ENCODE measurements at places on chromosomes 1 and 21.

DNA sequence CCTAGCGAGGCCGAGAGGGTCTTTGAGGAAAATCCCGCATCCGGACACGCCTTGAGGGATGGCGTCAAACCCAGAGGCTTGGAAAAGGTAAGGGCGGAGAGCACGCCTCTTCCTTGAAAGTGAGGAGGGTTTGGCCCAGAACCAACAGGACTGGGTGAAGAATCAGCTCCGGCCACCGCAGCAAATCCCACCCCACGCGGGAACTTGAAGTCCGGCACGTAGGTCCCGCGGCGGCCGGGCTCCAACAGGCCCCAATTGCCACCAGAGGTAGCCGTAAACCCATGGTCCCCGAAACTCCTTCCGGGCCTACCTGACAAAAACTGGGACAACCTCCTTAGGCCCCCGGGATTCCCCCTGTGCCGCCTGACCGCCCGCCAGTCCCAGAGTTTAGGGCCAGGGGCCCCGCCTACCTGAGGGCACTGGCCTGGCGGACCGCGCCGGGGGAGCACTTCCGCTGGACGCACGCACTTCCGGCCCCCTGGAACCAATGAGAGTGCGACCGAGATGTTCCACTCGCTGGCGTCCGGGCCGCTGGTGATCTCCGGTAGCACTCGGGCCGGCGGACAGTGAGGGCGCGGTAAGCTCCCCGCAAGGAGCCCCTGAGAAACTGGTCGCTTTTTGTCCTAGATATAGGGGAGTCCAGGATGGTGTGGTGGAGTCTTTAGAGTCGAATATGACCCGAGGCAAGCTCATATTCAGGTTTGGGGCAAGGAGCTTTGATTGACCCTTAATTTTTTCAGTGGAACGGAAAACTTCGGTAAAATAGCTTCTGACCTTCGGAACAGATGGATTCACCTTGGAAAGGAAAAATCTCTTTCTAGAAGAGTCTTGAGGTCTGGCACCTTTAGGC lies at the start of the genes LZIC and NMNAT1:
LZIC (minus strand) TSS at position 453 of the 850 bp plus-strand sequence. CDS start 6,772 bp downstream, outside the sequence.
NMNAT1 (plus strand) TSS at position 537 of the 850 bp plus-strand sequence. CDS start 28,599 bp downstream, outside the sequence.
- DNase-seq: peak; percentile 97

- DNase-seq: no peak
Measured at GRCh38 chr1:11204396-11205190, 15.4 kb downstream of the ANGPTL7 start.

- DNase-seq: no peak
Measured at GRCh38 chr21:32088471-32088870, 190.4 kb downstream of the MIS18A start.

DNA sequence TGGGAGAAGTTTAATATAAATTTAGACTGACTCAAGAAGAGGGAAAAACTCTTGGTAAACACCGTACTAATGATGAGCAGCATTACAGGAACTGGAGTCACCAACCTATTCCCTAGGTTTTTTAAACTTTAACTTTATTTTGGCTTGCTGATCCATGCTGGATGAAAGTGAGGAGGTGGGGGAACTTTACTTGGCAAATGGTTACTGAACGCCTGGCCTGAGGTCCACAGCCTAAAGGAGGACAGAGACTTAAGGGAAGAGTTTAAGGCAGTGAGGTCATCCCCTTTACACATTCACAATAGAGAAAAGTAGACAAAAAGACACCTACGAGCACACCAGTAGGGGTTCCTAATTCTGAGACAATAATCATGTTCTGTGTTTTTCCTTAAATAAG lies 25.6 kb upstream of the A3GALT2 start:
- DNase-seq: peak; percentile 44

DNA sequence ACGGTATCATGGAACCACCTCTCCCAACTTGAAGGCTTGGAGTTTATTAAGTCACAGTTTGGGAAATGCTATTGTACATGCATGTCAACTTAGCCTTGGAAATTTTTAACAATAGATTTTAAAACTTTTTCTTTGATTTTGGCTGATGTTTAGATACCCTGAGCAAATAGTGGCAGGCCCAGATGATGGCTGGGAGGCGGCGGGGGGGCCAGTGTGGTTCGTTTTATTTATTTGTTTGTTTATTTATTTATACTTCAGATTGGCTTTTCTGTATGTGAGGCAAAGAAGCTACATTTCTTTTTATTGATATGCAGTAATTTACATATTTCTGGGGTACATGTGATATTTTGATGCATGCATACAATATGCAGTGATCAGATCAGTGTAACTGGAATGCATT lies 82.0 kb downstream of the VWA5B1 start:
- no peak for DNase-seq

DNA sequence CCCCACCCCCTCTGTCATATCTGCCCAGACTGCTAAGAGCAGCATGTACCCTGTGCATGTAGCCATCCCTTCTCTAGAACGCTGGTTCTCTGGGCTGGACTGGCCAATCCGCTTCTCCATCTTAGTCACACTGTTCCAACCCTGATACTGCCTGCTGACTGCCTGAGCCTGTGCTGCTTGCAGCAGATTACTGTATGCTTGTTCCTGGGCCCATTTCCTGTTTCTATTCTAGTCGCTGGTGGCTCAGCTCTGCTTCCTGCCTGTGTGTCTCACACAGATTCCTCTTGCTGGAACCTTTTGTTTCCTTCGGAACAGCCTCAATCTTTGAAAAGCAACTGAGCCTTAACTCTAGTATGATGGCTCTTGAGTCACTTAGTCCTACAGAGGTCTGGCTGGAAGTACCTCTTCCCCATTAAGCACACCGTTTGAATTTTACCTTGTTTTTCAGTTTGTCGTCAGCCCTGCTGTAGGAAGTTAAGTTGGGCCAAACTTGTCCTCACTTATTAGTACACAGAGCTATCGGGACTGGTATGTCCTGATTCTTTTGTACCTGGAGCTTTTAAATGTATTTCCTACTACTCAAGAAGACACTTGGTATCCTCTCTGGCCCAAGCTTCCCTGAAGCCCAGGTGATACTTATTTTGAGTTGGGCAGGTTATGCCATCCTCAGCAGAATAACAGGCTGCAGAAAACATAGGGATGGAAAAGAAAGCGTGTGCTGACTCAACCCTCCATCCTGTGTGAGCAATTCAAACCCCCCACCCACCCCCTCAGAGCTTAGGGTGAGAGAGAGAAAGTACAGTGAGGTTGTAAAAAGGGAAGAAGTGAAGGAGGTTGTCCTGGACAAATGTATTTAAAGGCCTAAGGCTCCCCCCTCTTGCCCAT lies 43.4 kb upstream of the PIGV start:
- peak; percentile 95 for DNase-seq

DNA sequence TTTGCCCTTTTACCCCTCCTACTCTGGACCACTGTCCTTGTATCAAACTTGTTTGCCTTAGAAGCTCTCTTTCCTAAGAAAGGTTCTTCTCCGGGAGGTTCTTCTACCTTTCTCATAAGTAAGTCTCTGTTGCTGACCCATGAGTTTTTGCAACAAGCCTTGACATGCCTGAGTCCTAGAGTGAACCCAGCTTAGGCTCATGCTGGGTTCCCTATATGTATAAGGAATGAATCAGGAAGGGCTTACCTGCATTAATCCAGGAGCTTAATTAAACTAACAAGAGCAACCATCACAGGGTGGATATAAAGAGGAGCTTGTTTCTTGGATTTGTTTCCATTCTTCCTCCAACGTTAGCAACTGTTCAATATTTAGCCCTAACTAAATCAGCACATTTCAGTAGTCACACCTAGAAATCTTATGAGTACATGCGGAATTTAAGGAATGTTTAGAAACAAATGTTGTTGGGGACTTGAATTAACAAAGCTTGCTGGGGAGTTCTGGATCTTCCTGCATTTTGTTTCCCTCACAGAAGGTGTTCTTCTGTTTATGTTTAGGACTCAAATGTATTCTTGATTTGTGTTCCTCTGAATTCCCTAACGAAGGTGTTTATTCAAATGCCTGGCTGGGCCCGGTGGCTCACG lies 64.3 kb upstream of the RAB3GAP2 start:
- DNase-seq: no peak

DNA sequence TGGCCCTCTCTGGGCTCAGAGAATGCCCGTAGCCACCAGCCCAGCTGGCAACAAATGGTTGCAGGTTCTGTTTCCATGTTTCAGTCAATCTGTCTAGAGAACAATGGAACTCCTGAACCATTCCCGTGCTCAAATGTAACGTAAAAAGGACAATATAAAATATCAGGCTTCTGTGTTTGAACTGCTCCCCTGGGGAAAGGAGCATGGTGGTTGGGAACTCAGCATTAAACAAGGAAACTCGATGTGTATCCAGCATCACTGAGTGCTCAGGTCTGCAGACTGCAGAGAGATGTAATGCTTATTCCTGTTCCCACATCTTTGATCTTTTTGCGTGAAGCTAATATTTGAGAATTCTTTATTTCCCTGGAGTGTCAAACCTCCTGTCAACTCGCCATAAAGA lies 326.5 kb downstream of the KIF26B start:
- no peak for DNase-seq

DNA sequence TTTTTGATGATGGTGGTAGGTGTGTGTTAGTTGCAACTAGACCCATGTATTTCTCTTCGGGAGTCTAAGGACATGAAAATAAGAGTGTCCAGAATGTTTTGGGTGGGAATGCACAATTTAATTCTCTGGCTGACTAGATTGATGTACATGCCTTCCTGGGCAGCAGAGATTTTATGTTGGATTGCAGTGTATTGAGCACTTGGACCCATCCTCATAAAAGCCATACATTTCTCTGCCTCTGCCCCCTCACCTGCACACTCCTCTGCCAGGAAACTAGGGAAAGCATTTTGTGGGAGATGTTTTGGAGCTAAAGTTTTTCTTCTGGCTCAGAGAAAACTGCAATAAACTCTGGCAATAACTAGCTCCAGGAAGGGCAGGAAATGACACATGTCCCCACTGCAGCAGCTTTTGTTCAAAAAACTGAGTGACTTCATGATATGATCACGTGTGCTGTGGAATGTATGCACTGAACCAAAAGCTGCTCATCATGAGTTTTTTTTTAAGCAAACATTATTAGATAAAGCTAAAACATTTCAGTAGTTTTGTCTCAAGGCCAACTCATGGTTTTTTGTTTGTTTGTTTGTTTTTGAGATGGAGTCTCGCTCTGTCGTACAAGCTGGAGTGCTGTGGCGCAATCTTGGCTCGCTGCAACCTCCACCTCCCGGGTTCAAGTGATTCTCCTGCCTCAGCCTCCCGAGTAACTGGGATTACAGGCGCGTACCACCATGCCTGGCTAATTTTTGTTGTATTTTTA lies 17.6 kb downstream of the RIT1 start:
- peak; percentile 73 for DNase-seq

DNA sequence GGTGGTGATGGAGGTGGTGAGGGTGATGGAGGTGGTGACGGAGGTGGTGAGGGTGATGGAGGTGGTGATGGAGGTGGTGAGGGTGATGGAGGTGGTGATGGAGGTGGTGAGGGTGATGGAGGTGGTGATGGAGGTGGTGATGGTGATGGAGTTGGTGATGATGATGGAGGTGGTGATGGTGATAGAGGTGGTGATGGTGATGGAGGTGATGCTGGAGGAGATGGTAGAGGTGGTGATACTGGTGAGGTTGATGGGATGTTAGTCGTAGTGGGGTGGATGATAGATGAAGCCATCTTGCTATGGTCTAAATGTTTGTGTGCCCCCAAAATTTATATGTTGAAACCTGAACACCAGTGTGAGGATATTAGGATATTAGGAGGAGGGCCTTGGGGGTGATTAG lies 25.3 kb upstream of the IFNLR1 start:
- no peak for DNase-seq

DNA sequence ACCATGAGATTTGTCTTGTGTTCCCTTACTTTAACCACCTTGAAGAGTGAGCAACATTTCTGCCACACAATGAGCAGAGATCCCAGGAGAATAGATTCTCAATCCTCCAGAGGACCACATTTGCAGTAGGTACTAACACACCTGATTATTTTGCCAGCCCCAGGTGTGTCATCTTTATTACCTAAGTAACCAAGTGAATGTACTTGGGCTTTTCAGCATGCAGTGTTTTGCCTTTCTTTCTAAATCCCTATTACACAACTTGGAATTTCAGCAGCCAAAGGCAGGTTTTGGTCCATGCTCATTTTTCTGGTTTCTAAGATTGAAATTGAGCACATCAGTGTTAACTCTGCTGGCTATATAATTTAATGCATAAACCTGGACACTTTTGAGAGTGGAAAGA lies 43.2 kb upstream of the ST6GALNAC5 start:
- DNase-seq: no peak

- no peak for DNase-seq
Measured at GRCh38 chr1:187790724-187791123, 962.0 kb downstream of the PLA2G4A start.

- no peak for DNase-seq
Measured at GRCh38 chr1:35499652-35500176, 57.5 kb downstream of the KIAA0319L start.

GRCh38 chr1:246748006-246748405 lies 23.8 kb downstream of the SCCPDH start:
- DNase-seq: no peak

DNA sequence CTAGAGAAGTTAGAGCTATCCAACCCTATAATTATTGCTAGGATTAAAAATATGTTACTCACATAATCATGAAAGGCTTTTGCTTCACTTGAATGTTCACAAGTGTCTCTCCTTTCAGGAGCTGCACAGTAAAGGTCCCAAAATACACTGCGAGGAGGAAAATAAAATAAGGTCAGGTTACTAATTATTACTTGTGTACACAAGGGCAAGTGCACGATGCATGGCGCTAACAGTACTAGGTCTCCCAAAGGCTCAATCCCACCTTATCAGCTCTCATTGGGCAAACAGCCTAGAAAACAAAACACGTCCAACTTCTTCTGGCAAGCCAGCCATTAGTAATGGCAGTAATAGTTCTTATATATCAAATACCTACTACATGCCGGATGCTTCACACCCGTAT lies 4.4 kb downstream of the SSBP3 start:
- DNase-seq: no peak

GRCh38 chr1:168842916-168843315 lies 113.9 kb upstream of the DPT start:
- no peak for DNase-seq

- DNase-seq: no peak
Measured at GRCh38 chr1:52899445-52899894, 22.1 kb downstream of the ECHDC2 start.

DNA sequence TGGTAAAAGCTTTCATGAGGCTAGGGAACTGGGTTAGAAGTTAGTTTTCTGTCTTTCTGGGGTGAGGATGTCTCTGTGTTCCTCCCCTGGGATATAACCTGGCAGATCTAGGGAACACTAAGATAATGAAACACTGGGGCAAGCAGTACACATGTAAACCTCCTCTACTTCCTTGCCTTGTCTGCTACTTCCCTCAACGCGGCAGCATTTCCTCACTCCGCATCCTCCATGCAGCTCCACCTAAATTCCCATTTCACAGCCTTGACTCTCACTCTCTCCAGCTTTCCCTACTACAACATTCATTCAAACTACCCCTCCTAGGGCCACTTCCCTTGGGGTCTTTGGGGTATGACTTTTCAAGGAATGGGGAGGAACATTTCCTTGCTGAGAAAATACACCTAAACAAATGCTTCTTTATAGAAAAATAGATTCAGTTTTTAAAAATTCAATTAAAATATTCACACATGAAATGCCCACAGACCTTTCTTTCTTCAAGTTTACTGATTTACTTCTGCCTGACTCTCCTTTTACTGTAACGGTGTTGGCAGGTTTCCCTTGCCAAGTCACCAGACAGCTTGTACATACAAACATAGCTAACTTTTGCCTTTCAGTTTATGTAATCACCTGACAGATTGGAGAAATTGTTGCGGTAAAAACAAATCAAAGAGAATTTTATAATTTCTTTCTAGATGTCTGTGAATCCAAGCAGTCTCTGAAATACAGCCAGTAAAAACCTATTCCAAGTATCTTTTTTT lies 90.1 kb downstream of the TNFSF18 start:
- DNase-seq: no peak
